ENCODE measurements at places on chromosomes 7 and 10. TPM values are rescaled to one million over a fixed set of nuclear protein-coding genes. Genes with fewer than 3 reads are reported as not detected.

- DNase-seq: no peak
Observed at GRCh38 chr10:67775279-67775678, 62.7 kb downstream of the DNAJC12 start.

- no peak for DNase-seq
Observed at GRCh38 chr7:17781491-17782215, 158.6 kb downstream of the SNX13 start.

GRCh38 chr10:132425029-132425756, 28.2 kb downstream of the PWWP2B start:
- no peak for DNase-seq

DNA sequence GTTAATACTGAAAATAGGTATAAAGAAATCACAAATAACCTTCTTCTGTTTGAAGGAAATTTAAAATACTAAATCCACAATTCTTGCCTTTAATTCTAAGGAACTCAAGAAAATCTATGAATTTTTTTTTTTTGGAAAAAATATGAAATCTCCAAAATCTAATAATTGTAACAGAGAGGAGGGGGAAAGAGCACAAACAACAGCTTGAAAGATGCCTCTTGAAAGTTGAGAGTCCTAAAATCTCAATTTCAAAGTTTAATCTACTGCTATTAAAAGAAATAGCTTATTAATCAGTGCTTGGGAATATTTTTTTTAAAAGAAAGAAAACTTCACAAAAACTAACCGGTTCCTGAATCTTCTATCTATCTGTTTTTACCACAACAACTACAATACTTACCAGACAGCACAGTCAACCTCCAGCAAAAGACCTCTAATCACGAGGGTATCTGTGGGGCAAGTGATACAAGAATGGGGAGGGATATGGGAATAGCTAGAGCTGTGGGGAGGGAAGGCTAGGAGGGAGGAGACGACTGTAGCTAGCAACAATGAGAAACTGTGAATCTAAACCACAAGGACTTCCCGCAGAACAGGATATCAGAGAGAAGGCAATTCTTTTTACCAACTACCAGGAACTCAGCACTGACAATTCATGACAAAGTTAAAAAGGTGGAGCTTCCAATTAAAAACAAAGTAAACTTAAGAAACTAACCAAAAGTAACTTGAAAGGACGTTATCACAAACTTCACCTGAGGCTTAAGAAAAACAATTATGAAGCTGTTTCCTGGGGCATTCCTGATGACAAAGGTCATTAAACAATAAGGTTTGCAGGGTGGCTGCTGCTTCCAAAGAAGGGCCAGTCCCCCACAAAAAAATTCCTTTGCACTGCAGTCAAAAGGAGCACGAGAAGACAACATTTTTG, at the start of gene USP54:
USP54 (minus strand) TSS at position 462 of the 919 bp plus-strand sequence. CDS start 15,684 bp downstream, outside the sequence.
- DNase-seq: no peak

The PLXNA4 gene
- total RNA-seq: 0.02 TPM

GRCh38 chr7:75776295-75776971, 4.4 kb upstream of the CCL26 start:
- DNase-seq: no peak

The CDK14 gene
- 1.2 TPM for total RNA-seq

The CC2D2B gene
- not detected for total RNA-seq

The POLL gene
- total RNA-seq: 17.5 TPM

DNA sequence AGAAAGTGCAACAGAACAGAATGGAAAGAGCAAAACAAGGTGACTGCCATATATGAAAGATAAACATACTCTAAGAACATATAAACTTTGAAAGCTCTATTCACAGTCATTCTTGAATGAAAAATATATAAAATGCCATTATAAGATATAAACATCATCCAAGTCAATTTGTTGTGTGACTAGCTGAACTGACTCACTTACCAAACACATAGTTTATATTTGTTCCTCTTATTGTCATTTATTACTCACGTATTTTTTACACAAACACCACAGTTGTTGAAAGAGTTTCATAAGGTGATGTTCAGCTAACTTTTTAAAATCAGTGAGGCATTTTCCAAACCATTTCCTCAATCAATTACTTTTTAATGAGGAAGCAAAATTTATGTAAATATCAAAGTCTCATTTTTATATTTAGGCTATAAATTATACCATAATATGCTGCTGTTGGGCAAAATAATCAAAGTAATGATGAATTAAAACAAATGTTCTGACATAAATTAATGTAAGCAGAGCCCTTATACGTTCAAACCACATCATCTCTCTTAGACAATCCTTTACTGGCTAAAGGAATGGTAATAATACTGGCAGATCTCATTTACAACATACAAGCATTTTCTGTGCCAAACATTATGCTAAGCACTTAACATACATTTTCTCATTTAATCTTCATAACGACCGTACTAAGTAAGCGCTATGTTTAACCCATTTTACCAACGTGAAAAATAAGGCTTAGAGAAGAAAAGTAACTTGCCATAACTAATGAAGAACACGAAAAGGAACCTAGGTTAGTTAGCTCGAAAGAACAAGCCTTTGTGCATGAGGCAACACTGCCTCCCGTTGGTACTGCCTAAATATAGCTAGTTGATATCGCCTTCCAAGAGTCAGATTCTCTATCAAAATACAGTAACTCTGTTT, 7.3 kb downstream of the LRRN3 start:
- peak; percentile 23 for DNase-seq

The PTN gene
- not detected for total RNA-seq

The GPER1 gene
- total RNA-seq: 2.3 TPM

DNA sequence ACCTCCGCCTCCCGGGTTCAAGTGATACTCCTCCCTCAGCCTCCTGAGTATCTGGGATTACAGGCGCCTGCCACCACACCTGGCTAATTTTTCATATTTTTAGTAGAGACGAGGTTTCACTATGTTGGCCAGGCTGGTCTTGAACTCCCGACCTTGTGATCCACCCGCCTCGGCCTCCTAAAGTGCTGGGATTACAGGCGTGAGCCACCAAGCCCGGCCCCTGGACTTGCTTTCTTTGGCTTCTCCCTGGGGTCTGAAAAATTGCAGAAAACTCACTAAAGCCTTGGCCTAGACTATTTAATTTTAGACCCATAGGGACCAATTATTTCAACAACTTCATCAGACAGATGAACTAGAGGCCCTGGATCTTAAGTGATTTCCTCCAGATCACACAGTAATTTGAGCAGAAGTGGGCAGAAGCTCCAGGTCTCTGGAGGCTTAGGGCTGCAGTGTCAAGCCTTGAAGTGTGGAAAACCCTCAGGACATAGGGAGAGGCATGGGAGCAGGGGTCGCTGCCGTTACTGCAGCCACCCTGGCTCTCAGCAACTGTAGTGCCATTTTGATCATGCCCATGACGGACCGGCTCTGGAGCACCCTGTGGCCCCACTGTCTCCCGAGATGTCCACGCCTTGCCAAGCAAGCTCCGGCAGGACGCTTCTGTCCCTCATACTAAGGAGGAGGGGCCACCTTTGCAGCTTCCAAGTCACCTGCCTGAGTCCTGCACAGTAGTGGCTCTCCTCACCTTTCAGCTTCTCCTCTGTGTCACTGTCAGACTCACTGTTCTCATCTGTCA, 72.4 kb downstream of the DENND2A start:
- DNase-seq: no peak

DNA sequence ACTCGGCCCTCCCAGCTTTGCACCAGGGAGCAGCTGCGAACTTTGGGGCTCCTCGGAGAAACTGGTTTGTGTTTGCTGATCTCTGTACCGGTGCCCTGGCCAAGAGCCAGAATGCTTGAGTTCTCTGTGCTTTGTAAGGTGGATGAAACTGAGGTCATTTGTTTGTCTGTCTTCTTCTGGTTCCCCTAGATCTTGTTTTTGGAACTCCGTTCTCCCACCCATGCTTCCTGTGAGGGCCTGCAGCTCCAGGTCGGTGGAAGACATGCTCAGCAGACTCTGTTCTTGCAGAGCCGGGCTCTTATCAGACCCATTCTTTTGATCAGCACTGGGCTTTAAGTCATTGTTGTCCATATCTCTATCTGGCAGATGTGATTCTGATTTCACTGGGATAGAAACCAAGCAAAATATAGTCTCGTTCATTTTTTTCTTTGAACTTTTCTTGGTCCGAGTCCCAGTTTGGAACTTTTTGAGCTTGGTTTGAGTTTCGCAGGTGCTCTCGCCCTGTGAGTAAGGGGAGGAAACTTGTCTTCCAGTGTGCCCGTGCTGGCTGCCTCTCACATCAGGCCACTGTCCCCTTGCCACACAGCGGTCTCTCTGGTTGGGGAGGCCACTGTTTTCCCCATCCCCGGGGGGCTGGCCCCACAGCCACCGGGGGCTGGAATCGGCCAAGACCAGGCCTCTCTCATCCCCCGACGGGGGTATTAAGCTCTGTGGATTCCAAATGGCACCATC, 31.2 kb downstream of the JCAD start:
- no peak for DNase-seq

The HACD1 gene
- total RNA-seq: 43.5 TPM

The NEUROD6 gene
- not detected for total RNA-seq

DNA sequence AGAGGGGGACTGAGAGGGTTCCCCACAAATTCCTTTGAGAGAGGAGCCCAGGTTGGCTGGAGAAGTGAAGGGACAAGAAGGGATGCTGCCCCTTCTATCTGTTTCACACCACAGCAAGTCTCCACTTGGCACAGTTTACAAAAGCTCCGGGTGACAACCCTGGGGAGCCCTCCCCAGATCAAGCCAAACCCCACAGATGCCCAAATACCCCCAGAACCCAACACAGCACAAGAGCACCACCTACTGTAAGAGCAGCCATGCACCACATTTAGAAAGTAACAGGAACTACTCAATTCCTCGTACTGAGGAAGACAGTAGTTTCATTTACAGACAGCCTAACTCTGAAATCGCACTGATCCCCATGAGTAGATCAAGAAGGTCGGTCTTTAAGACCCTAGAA, 67.8 kb upstream of the ATP6V0A4 start:
- DNase-seq: no peak

DNA sequence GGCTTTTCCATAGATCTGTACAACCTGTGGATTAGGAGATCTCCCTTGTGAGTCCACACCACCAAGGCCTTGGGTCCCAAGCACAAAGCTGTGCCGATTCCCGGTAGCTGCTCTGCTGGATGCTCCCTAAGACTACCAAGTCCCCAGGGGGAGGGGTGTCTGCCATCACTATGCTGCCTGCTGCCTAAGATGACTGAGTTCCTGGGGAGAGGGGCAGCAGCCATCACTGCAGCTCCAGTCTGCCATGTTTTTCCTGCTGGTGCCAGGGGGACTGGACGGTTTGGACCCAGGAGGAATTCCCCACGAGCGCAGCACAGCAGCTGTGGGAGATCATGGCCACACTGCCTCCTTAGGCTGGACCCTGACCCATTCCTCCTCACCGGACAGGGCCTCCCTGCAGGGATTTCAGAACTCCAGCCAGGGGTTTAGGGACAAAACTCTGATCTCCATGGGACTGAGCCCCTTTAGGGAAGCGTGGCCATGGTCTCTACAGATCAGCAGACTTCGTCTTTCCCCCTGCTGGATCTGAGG, 1049.8 kb downstream of the SORCS1 start:
- no peak for DNase-seq

DNA sequence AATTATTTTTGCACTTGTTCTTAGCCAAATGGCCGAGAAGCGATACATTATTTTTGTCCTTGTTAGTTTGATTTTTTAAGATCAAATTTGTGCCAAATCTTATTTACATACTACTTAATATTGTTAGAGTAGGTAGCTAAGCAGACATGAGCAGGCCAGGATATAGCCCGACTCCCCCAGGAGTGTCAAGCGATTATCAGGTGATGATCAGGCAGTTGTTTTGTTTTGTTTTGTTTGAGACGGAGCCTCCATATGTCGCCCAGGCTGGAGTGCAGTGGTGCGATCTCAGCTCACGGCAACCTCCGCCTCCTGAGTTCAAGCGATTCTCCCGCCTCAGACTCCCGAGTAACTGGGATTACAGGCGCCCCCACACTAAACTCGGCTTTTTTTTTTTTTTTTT, 71.1 kb downstream of the LYZL2 start:
- DNase-seq: no peak

The OR2A42 gene
- not detected for total RNA-seq

The CLDN12 gene
- 45.3 TPM for total RNA-seq

GRCh38 chr10:122078965-122079795, 90.2 kb downstream of the TACC2 start:
- DNase-seq: no peak

The PKD2L1 gene
- total RNA-seq: not detected

DNA sequence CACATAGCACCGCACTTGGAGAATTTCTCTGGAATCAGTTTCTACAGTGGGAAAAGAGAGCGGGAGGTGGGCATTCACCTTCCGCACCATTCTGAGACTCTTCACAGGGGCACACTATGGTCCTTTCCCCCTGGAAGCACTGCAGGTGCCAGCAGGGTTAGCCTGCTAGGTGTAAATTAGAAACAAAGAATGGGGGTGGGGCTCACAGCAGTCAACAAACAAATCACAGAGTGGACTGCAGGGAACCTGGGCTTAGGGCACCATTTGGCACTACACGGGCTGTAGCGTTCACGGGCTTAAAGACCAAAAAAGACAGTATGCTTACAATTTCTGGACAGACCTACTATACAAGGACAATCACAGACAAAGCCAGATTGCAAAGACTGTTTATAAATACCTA, 8.0 kb upstream of the PKD1L1 start:
- no peak for DNase-seq

GRCh38 chr7:88167721-88168120, 52.1 kb downstream of the SRI start:
- DNase-seq: no peak

GRCh38 chr10:99399664-99400063, 30.8 kb downstream of the GOT1 start:
- DNase-seq: no peak

DNA sequence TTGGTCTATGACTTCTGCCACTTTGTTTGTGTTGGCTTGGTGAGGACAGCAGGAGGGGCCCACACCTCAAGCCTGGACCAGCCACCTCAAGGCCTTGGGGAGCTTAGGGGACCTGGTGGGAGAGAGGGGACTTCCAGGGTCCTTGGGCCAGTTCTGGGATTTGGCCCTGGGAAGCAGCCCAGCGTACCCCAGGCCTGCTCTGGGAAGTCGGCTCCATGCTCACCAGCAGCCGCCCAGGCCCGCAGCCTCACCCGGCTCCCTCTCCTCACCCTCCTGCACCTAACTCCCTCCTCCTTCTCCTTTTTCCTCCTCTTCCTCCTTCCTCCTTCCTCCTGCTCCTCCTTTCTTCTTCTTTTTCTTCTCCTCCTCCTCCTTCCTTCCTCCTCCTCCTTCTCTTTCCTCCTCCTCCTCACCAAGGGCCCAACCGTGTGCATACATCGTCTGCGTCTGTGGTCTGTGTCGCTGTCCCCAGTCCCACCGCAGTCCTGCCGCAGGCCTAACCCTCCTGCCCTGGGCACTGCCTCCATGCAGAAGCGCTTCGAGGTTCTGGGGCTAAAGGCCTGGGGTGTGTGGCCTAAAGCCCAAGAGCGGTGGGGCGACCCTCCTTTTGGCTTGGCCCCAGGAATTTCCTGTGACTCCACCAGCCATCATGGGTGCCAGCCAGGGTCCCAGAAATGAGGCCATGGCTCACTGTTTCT, 5.3 kb downstream of the EN2 start:
- DNase-seq: no peak

- DNase-seq: no peak
Observed at GRCh38 chr7:80882213-80882801, 36.5 kb downstream of the SEMA3C start.

- no peak for DNase-seq
Observed at GRCh38 chr7:135174941-135175340, 4.4 kb upstream of the CYREN start.

The GPR85 gene
- total RNA-seq: not detected
